ENCODE measurements at places on chromosomes 5 and 9. TPM values are rescaled to one million over a fixed set of nuclear protein-coding genes. Genes with fewer than 3 reads are reported as not detected.

SLC1A1 gene
- total RNA-seq, result 9.7 TPM

IL33 gene
- 18.6 TPM for total RNA-seq

HMMR gene
- 6.4 TPM for total RNA-seq

PCDHGB1 gene
- 0.82 TPM for total RNA-seq

CERCAM gene
- total RNA-seq, result 233 TPM

PDE8B gene
- 0.09 TPM for total RNA-seq

RETREG1 gene
- 1.4 TPM for total RNA-seq

RASGEF1C gene
- 0.35 TPM for total RNA-seq

GPR151 gene
- not detected for total RNA-seq

PCDHA3 gene
- not detected for total RNA-seq

MRPS2 gene
- 34.1 TPM for total RNA-seq

FOXD4L3 gene
- total RNA-seq, result not detected

TJP2 gene
- total RNA-seq, result 96.6 TPM

SHISAL2B gene
- total RNA-seq, result not detected

IQGAP2 gene
- total RNA-seq, result 3.6 TPM

ADAMTSL1 gene
- total RNA-seq, result 37.4 TPM

Data from pericardium fibroblast (primary cell).